SK-N-MC (cell line): ENCODE measurements at places on chromosomes 4 and X.

DNA sequence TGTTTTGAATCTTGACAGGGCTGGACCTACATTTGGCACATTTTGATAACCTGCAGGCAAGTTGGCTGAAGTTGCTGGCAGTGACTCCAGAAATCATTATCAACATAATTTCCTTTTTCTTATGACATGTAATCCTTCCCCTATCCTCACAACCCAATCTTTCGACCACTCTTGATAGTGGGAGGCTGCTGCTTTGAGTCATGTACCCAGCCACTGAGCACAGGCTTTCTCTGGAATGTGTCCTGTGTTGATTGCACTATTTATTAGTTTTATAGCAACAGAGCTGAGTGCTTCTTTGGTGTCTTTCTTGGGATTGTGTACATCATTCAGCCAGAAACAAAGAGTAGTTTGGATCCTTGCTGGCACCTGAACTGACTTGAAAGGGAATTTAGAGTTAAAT, 183.1 kb upstream of the LEF1 start:
- DNase-seq, result no peak

GRCh38 chrX:16136080-16136479, 12.7 kb downstream of the GRPR start:
- DNase-seq, result no peak

GRCh38 chr4:168636506-168637196, 139.8 kb downstream of the PALLD start:
- DNase-seq, result no peak

DNA sequence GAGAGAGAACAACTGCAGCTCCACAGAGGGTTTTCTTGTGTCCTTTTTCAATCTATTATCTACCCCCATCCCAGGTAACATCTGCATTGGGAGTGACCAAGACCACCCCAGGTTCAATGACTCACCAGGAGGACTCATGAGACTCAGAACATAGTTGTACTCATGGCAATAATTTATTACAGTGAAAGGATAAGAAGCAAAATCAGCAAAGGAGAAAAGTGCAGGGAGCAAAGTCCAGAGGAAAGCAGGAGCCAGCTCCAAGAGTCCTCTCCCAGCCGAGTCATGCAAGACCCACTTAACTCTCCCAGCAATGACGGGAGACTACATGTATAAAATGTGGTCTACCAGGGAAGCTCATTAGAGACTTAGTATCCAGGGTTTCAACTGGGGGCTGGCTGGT, 129.5 kb upstream of the RBPJ start:
- DNase-seq, result no peak

GRCh38 chrX:23952984-23953907, 45.4 kb downstream of the CXorf58 start:
- DNase-seq, result no peak

GRCh38 chr4:2258091-2259035, 3.5 kb downstream of the MXD4 start:
- DNase-seq, result no peak

GRCh38 chr4:15368856-15369255, 59.0 kb upstream of the C1QTNF7 start:
- no peak for DNase-seq

- DNase-seq, result no peak
These were observed 16.1 kb downstream of the AFP start for GRCh38 chr4:73451981-73452747.

- no peak for DNase-seq
These were observed 23.0 kb downstream of the HMX1 start for GRCh38 chr4:8848507-8849265.
